ENCODE measurements at places on chromosomes 5 and 9.

- DNase-seq: no peak
These were observed 179.2 kb downstream of the FGF18 start for GRCh38 chr5:171598641-171599152.

GRCh38 chr9:127273326-127273725 is 8.8 kb downstream of the GARNL3 start:
- no peak for DNase-seq

DNA sequence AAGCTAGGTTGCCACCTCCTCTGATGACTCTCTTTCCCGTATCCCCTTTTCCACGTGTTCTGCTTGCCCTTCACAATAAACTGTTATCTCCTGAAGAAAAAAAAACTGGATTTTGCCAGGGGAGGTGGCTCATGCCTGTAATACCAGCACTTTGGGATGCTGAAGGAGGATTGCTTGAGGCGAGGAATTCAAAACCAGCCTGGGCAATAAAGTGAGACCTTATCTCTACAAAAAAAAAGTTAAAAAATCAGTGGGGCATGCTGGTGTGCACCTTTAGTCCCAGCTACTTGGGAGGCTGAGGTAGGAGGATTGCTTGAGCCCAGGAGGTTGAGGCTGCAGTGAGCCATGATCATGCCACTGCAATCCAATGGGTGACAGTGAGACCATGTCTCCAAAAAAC is 81.7 kb upstream of the IL6ST start:
- no peak for DNase-seq

DNA sequence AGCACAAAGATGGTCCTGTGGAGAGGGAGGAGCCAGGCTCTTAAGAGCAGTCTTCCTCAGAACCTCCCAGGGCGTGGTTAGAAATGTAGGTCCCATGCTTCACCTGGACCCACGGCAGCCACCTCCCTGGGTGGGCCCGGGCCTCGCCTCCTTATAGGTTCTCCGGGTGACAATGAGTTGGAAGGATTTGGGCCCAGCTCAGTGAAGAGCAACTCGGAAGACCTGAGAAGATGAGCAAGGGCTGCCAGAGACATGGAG is 26.3 kb upstream of the NDST1 start:
- no peak for DNase-seq

DNA sequence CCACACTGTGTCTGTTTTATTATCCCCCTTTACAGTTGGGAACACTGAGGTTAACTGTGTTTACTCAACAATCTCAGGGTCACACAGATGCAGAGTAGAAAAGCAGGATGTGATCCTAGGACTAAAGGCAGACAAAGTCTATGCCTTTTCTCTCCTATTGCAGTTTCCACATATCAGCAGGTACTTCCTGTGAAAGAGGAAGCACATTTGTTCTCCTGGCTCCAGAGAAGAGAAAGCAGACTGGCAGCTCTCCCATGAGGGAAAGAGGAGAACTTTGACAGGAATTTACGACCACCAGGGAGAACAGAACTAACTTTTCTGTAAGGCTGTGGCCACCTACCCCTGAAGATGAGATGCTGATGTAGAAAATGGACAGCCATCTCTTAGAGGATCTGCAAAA is 84.2 kb upstream of the TNC start:
- no peak for DNase-seq

DNA sequence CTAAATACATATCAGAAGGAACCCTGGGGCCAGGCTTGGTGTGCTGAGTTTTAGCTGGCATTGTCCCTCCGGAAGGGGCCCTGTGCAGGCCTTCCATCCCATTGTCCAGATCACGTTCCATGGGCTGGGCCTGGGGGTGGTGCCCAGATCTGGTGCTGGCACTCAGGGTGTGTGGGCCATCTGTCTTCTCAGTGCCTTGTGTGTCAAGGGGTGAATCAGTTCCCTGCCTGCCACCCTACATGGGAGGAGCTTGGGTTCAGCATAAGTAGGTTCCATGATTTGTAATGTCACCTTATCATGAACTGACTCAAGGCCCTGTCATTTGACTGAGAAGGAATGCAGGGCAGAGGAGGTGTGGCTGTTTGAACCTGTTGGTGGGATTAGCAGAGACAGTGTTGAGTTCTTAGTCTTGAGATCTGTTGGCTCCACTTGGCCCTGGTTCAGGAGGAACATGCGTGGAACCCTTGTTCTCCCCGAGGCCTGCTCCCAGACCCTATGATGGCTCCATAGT is 176.8 kb downstream of the MACROH2A1 start:
- peak; percentile 71 for DNase-seq

DNA sequence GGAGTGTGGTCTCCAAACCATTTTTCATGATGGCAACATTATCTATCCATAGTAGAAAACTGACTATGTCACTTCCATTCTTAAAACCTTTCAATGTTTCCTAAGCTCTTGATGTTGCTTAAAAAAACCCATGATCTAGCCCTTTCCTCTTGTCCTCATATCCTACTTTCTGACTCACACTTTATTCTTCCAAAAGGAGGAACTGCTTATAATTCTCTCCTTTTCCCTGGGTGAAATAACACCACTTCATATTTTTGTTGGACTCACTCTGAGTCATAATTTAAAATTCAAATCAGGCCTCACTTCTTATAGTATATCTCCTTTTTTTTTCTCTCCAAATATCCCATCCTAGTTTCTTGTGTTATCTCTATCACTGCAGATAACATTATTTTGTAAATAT is 513.9 kb downstream of the MAN2A1 start:
- DNase-seq: no peak

- DNase-seq: peak; percentile 81
These were observed 37.0 kb upstream of the TAF1L start for GRCh38 chr9:32672469-32672868.

GRCh38 chr5:56303511-56303910 is 70.4 kb upstream of the ANKRD55 start:
- DNase-seq: no peak

GRCh38 chr5:82491397-82491796 is 213.2 kb upstream of the RPS23 start:
- no peak for DNase-seq

GRCh38 chr9:131423171-131423581 is 29.3 kb downstream of the PRRC2B start:
- DNase-seq: peak; percentile 53

- no peak for DNase-seq
These were observed 611 bp downstream of the CIZ1 start for GRCh38 chr9:128190516-128191405.

DNA sequence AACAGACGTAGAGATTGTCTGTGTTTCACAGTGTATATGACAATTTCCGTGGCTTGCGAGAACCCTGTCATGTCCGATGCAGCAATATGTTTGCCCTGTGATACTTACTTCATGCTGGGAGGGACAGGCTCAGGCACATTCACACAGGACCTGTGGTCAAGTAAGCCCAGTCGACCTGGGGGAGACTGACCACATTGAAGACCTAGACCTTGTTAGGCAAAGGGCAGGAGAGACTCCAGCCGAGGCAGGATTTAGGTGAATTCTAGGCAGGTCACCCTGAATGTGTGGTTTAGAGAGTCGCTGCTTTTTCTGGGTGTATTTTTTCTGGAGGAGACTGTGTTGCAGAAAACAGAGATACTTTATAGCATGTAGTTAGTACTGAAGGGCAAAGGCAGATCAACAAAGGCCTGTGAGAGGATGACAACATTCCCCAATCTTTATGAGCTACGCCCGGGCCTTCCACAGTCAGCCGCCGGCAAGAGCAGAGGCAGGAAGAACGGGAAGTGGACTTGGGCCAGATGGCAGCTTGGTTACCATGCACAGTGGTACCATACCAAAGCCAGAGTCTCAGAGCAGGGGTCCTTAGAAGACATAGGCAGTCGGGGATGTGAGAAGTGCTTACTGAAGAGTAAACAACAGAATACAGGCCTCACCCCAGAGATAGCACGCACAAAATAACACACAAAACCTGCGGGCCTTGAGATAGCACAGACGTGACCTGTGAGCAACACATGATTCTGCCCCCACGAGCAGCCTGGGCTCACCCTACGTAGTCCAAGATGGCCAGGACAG is 220.7 kb downstream of the CACNA1B start:
- DNase-seq: no peak

GRCh38 chr9:25600501-25600900 is 77.7 kb downstream of the TUSC1 start:
- DNase-seq: no peak

GRCh38 chr5:33423018-33423630 is 17.6 kb upstream of the TARS1 start:
- no peak for DNase-seq

GRCh38 chr5:113807427-113807991 is 294.0 kb downstream of the YTHDC2 start:
- DNase-seq: no peak

- DNase-seq: no peak
These were observed 106.5 kb upstream of the RAD23B start for GRCh38 chr9:107176436-107177151.

GRCh38 chr9:126621061-126621918 is 7.6 kb downstream of the LMX1B start:
- DNase-seq: no peak

DNA sequence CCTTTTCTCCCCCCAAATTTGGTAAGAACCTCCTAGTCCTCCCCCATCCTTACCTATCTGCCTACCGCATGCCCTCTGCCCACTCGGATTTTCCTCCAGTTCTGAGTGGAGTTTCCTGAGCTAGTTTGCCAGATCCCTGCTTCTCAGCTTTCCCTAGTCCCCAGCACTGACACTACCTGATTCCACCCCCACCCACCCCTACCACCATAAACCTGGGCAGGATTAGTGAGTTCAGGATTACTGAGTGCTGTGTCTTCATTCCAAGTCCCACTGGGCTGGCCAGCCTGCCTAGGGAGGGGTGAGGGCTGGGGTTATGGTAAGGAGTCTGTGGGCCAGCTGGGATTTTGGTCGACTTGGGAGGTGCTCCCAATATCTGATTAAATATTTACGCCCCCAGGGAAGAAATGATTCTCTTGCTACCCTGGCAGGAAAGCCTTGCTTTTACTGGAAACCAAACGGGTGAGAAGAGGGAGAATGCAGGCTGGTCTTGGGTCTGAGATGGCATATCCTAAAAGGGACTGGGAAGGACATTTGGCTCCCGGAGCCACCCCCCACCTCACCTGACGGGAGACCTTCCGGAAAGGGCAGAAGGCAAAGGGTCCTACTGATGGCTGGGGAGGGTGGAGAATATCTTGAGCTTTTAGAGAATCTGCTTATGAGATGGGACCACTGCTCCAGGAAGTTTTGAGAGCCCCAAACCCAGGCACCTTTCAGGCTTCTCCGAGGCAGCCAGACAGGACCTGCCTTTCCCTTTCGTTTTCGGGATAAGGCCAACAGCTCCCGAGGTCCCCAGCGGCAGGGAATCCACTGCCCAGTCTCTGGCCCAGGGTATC is 3.7 kb downstream of the PITX1 start:
- DNase-seq: no peak

- peak; percentile 64 for DNase-seq
These were observed 1.8 kb downstream of the CCNH start for GRCh38 chr5:87410931-87411330.

- no peak for DNase-seq
These were observed 27.7 kb downstream of the YIPF5 start for GRCh38 chr5:144142824-144143162.

DNA sequence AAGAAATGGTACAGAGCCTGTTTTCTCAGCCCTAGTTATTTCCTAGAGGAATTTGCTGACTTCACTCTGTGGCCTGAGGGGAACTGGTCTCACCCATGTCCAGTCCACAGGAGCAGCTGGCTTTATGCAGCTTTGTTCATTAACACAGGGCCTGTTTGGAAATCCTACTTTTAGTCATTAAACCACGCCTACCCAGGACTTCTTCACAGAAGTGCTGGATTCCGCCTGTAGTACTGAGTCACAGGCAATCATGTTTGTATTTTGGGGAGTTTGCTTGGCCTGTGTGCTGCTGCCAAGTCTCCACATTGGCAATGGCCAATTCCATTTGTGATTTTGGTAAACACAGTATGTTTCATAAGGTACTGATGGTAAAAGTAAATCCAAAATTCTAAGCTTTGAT is 52.8 kb downstream of the CTNND2 start:
- DNase-seq: no peak

DNA sequence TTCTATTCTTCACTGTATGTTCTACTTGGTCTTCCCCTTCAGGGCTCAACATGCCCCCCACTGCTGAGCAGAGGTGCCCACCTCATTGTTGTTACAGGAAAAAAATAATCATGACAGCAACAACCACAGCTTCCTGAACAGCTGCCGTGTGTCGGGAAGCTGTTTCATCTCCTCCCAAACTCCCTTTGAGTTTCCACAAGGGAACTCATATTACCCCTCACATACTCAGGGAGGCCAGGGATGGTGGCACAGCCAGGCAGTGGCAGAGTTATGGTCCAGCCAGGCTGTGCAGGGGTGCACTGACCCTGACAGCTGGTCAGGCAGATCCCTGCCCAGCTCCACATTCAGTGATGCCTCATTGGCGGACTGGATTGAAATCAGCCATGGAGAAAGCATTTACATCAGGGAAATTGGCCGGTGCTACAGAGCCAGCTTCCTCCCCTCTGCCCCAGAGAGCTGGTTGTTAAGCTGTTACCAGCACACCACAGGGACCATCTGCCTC is 37.3 kb downstream of the SARDH start:
- DNase-seq: no peak

DNA sequence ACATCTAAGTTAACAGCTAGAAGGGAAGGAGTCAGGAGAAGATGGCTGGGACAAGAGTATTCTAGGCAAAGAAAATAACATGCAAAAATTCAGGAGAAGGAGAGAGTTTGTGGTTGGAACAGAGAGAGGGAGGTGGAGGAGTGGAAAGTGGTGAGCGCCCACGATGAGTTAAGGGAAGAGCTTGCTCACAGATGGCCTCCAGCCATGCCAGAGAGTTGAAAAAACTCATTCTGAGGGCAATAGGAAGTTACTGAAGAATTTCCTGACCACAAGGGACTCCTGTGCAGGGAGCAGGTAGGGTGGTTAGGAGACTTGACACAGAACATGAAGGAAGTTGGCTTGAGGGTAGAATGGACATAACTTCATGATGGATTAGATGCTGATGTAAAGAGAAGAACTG is 159.7 kb downstream of the DOCK2 start:
- no peak for DNase-seq

DNA sequence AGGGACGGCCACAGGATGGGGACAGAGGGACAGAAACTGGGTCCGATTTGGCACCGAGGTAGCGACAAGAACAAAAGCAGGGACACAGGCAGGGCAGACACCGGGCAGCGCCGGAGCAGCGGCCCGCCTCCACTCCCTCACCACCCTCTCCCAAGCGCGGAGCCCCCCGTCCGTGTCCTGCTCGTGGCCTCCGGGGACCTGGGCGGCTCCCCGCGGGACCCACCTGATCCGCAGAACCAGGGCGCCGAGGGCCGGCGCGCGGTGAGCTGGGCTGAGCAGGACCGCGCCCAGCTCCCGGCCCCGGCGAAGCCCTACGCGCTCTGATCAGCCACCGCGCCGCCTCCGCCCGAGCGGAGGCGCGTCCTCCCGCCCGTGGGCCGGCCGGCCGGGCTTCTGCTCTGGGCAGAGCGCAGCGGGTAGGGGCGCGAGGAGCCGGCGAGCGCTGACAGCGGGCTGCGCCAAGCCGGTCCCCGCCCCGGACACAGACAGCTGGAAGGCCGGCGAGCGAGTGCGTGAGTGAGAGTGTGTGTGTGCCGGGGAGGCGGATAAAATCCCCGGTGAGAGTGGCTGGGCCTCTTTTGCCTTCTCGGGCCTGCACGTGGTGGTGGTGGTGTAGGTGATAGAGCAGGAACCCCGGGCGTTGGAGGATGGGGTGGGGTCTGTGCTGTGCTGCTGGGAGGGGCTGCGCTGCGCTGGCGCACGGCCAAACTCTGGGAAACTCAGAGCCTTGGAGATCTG is at the start of gene GGTA1:
TSS of gene GGTA1 (minus strand) at position 418 of the 738 bp plus-strand sequence. CDS start 31,922 bp downstream, outside the sequence.
- DNase-seq: peak; percentile 49

GRCh38 chr5:7436521-7436920 is 40.6 kb downstream of the ADCY2 start:
- no peak for DNase-seq

Measured in PC-9 (cell line).